Urinary bladder (tissue), 4 donors: ENCODE measurements at places on chromosomes 12 and 14. TPM values are rescaled to one million over a fixed set of nuclear protein-coding genes. Genes with fewer than 3 reads are reported as not detected.

Gene BEGAIN
- polyA plus RNA-seq: 1.8 TPM

Gene KERA
- 0.09 TPM for polyA plus RNA-seq

Gene DPPA3
- not detected for polyA plus RNA-seq

Gene ZC2HC1C
- 2.3 TPM for polyA plus RNA-seq

Gene LAG3
- 1.6 TPM for polyA plus RNA-seq
